ENCODE measurements at places on chromosomes 4 and X. TPM values are rescaled to one million over a fixed set of nuclear protein-coding genes. Genes with fewer than 3 reads are reported as not detected.

The CTAG1B gene
- total RNA-seq = not detected

DNA sequence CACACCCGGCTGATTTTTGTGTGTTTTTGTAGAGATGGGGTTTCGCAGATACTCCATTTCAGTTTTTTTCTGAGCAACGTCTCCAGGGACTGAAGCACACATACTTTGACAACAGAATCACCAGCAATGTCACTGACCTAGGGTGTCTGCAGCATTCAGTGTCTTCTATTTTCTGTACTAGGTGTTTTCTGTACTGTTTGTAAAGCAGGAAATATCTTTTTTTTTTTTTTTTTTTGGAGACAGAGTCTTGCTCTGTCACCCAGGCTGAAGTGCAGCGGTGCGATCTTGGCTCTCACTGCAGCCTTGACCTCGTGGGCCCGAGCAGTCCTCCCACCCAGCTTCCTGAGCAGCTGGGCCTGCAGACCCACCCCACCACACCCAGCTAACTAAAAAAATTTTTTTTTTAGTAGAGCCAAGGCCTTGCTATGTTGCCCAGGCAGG, 8.9 kb downstream of the ADD1 start:
- no peak for DNase-seq

GRCh38 chrX:9127986-9128385, 94.1 kb upstream of the FAM9B start:
- no peak for DNase-seq

GRCh38 chr4:154464654-154465053, 26.9 kb downstream of the DCHS2 start:
- no peak for DNase-seq

- DNase-seq = no peak
These were observed 3.2 kb downstream of the RAB33A start for GRCh38 chrX:130174937-130175336.

DNA sequence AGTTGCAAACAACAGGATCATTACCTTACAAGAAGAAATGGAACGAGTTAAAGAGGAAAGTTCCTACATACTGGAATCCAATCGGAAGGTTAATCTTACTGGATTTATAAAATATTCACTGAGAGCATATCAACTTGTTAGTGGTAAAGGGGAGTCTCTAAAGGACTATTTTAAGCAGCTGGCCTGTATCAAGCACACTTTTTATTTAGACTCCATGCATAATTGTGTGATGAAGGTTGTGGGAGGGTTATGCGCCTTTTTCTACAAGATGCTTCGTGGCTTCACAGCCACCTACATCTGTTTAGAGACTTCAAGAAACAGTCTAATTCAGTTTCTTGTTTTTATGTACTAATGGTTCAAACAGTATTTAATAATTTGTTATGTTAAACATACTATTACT, 56.6 kb downstream of the GRSF1 start:
- DNase-seq = peak; percentile 41

GRCh38 chr4:76270244-76271175, 19.0 kb downstream of the FAM47E start:
- DNase-seq = no peak

- DNase-seq = no peak
These were observed 89.1 kb downstream of the SLC16A2 start for GRCh38 chrX:74510401-74510800.

- DNase-seq = no peak
These were observed 6.5 kb downstream of the RNF150 start for GRCh38 chr4:141126769-141127168.

- peak; percentile 71 for DNase-seq
These were observed 75.2 kb downstream of the GABRB1 start for GRCh38 chr4:47106561-47106960.

The IL13RA1 gene
- 67.4 TPM for total RNA-seq

DNA sequence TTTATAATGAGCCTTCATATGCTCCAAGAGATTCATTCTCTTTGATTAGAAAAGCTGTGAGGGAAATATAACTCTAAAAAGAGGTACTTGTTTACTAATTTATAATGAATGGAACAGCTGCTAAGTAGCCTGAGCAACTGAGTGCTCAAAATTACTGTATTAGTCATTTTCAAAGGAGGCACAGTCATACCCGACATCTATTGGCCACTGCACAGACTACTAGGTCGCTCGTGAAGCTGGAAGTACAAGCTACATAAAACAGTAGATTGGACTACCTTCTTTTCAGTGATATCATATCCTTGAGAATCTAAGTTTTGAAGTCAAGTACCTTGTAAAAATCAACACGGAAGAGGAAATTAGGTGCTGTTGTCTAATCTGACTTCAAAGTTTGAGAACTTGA, 52.0 kb upstream of the GLRB start:
- no peak for DNase-seq

DNA sequence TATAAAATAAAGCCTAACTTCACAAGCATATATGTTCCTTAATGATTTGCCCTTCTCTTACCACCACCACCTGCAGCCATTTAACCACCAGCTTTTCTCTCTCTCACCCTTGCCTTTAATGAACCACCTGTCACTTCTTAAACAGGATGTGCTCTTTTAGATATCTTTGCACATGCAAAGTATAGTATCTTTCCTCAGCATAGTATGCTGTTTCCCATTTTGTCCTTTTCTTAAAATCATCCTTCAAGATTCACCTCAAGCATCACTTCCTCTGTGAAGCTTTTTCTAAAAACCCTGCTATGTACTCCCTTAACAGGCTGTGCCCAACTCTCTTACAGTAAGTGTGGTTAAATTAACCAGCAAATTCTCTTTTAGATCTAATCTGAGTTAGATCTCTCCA, 8.2 kb upstream of the CNOT6L start:
- no peak for DNase-seq

DNA sequence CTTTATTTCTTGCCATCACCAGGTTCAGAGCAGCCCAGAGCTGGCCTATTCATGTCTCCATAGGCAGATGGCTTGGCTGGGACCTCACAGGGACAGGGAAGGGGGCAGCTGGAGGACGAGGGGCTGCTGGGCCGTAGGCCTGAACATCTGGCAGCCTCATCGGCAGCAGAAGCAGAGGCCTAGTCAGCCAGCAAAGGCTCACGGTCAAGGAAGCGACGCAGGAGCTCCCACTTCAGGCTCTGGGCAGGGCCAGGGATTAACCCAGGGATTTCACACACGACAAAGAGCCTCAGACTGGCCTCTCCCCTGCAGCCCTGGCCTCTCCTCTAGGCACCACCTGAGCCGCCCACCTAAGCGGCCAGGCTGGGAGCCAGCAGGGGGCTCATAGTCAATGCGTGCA, 46.0 kb upstream of the MAN2B2 start:
- no peak for DNase-seq

The ARFIP1 gene
- total RNA-seq = 42.4 TPM

GRCh38 chr4:139234253-139234652, 45.8 kb downstream of the MGARP start:
- DNase-seq = no peak

GRCh38 chr4:128854433-128854832, 44.9 kb downstream of the JADE1 start:
- DNase-seq = no peak

GRCh38 chrX:34656467-34656841, 631 bp downstream of the TMEM47 start:
- no peak for DNase-seq

The RPS6KA6 gene
- 3.3 TPM for total RNA-seq

DNA sequence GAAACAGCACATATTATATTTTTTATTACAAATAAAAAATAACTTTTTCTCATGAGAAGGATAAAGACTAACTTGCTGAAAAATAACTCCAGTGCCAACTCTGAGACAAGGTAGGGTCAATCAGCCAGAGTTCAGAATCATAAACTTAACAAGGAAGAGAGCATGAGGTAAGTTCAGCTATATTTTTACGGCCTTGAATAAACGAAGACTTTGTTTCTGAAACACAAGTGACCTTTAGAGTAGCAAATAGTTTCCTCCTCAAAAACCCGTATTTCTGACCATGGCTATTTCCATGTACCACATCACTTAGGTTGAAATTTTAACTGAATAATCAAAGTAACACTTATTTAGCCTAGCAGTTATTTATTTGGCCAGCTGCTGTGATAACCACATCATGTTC, 45.5 kb downstream of the PRDM5 start:
- no peak for DNase-seq

DNA sequence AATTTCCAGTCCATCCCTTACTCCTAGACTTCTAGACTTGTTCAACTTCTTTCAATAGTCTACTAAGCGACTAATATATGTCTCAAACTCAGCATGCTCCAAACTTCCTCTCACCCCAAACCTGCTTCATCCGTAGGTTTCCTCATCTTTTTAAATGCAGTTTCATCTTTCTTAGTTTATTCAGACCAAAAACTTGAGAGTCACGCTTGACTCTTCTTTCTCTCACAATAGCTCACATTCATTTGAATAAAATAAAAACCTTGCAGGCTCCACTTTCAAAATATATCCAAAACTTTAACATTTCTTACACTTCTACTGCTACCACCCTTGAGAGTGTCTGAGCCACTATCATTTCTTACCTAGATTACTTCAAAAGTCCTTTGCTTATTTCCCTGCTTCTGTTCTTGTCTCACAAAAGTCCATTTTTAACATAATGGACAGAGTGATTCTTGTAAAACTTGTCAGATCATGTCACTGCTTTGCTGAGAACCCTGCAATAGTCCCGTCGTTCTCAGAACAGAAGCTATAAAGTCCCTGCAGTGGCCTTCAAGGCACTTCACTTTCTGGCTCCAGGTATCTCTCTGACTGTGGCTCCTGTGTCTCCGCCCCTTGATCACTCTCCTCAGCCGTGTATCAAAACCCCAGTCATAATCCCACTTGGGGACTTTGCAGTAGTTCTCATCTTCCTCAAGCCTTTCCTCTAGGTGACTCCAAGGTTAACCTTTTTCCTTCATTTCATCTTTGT, 167.6 kb downstream of the ARHGAP24 start:
- DNase-seq = no peak

The TLR2 gene
- 0.77 TPM for total RNA-seq

The DNASE1L1 gene
- 13.9 TPM for total RNA-seq

The CCDC158 gene
- total RNA-seq = 1.3 TPM

The SYTL5 gene
- 1.5 TPM for total RNA-seq

- no peak for DNase-seq
These were observed 7.4 kb upstream of the NFKB1 start for GRCh38 chr4:102493794-102494193.

The SH2D1A gene
- not detected for total RNA-seq

The MAML3 gene
- 2.1 TPM for total RNA-seq

- DNase-seq = no peak
These were observed 199.1 kb upstream of the NPY2R start for GRCh38 chr4:155009288-155009687.

DNA sequence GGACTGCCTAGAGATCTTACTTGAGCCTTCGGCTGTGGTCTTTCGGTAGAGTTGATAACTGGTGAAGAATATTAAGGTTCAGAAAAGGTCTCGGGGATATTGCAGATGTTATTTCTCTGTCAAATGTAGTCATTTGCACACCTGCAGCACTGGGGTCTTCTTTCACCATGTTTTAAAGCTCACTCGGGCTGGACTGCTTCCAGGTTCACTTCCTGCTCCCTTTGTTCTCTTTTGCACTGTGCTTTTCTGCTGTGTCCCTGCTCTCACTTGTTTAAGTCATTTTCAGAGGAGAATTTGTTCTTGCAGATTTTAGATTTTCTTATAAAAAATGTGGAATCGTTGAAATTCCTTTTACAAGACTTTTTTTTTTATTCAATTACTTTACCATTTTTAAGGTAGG, 68.5 kb downstream of the BMPR1B start:
- peak; percentile 4 for DNase-seq

The BRS3 gene
- total RNA-seq = not detected

The INPP4B gene
- total RNA-seq = 9.2 TPM

- DNase-seq = no peak
These were observed 229.9 kb upstream of the AFF2 start for GRCh38 chrX:148270499-148270898.

- no peak for DNase-seq
These were observed 46.8 kb downstream of the HTRA3 start for GRCh38 chr4:8316251-8316771.

GRCh38 chrX:12304261-12304660, 166.0 kb downstream of the FRMPD4 start:
- peak; percentile 19 for DNase-seq

The BMX gene
- total RNA-seq = not detected

The WDR1 gene
- 331 TPM for total RNA-seq

The HS3ST1 gene
- not detected for total RNA-seq

The SHROOM3 gene
- 23.9 TPM for total RNA-seq

GRCh38 chr4:123023647-123024046, 101.2 kb upstream of the NUDT6 start:
- no peak for DNase-seq

DNA sequence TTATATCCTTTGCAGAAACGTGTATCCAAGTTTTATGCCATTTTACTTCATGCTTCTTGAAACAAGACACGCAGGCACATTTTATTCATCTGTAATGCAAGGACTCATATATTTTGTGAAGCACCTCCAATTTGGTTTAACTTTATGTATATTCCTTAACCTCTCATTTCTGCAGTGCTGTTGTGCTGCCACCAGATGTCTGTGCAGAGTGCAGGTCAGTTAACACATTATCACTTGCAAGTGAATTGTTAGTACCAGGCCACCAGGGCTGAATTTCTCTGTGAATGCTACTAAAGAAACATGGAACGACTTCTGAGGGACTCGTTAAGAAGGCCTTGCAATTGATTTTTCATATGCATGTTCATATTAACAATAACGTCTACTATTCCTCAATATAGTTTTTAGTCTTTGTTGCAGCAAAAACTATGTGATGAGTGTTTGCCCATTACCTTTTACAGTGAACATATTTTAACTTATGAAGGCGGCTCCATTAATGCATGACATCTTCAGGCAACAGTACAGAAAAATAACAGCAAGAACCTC, 770.3 kb downstream of the NLGN4X start:
- no peak for DNase-seq

DNA sequence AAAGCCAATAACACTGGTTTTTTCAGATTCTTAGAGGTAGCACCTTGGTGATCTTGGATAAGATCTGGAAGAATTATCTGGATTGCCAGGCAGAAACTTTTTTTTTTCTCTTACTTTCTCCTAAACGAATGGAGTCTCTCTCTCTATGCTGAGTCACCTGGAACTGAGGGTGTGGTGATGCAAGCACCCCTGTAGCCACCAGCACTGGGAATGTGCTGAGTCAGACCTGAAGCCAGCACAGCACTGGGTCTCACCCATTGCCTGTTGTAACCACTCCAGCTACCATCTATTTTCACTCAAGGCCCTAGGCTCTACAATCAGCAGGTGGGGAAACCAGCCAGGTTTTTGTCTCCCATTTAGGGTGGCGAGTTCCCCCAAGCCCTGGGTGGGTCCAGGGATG, 923.8 kb downstream of the RAPGEF2 start:
- DNase-seq = no peak

The PRDM8 gene
- 8.8 TPM for total RNA-seq

- peak; percentile 39 for DNase-seq
These were observed 692 bp downstream of the FAM241A start for GRCh38 chr4:112145790-112146501.
